ENCODE measurements at places on chromosomes 6 and 20.

DNA sequence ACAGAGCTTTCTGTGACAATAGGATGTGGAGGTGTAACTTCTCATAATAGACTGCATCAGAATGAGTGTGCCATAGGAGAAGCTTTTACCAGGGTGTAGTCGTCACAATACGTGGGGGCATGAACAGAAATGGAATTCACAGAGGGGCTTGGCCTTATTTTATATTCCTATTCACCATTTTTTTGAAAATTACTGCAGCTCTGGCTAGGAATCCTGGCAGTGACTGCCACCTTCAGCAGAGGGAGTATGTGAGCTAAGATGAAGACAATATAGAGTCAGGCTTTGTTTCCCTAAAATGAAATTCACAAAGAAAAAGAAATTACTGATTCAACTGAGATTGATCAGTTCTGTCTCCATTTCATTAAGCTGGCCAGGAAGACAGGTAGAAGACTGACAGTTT, 13.9 kb downstream of the TOMM6 start:
- no peak for DNase-seq

DNA sequence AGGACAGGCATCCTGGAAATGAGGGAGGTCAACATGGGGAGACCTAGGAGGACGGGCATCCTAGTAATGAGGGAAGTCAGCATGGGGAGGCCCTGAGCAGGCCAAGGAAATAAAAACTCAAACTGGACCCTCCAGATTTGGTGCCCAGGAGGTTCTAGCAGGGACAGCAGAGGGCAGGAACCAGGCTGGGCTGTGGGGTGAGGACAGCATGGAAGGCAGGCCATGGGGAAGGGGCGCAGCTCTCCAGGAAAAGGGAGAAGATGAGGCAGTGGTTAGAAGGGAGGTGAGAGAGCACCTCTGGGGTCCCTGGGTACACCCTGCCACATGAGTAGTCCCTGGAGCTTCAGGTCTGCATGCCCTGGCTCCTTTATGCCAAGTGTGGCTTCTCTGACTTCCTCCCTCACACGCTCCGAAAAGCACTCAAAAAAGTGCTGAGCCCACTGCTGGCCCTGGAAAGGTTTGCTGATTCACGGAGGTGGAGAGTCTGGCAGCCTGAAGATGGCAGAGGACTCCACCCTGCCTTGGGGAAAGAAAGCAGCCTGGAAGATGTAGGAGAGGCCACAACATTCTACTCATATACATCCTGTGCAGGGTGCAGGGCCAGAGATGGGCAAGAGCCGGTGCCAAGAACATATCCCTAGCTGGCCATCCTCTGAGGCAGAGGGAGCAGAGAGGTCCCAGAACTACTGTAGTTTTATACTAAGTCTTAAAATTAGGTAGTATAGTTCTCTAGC, 154.9 kb downstream of the MRPL14 start:
- no peak for DNase-seq

DNA sequence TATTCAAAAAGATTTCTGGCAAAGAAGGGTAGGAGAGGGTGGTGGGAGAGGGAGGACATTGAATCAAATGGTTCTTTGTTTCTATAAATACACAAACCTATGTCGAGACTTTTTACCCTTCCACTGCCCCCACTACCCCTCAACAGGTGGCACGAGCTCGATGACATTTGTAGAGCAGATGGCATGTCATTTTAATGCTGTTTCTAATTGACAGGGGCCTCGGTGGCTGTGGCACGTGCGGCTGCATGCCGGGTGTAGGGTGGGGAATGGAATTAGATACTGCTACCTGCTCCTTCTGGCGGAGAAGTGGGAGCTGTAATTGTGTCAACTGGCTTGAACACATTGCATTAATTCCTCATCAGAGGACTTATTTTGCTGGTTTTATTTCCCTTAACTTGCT, 29.1 kb upstream of the SASH1 start:
- DNase-seq = no peak

DNA sequence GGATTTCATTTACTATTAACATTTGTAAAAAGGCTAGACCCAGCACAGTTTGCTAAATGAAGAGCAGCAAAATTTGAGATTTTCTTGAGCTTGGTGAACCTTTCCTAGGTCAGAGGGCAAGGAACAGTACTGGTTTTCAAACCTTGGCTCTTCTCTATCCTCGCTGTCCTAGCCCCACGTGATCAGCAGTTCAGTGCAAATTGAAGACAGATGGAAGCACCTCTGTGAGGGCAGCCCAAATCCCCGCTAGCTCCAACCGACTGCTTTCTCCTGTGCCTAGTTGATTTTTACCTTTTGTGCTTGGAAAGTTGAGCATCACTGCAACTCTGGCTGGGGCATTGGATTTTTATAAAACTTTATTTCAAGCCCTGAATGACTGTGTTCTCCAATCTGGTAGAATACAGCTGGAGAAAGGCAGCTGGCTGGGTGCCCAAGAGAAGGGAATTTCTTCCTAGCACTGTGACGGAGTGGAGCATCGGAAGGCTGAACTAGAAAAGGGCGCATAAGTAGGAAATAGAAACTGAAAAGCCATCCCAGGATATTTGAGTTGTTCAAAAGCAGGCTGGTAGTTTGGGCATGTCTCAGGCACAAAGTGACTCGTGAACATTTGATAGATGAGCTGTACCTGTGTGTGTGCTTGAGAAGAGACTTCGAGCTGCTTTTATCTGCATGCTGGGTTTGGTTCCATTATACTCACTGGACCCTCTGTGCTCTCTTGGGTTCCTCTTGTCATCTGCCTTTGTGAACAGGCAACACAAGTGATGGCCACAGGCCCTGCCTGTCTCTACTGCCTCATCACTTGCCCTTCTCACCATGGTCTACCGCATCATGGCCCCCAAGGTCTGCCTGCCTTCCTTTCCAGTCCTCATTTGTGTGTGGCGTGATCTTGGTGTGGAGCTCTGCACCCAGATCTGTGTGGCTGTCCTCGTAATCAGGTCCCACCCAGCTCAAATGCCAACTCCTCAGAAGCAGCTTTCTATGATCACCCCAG, 2.3 kb downstream of the RNF114 start:
- DNase-seq = no peak

DNA sequence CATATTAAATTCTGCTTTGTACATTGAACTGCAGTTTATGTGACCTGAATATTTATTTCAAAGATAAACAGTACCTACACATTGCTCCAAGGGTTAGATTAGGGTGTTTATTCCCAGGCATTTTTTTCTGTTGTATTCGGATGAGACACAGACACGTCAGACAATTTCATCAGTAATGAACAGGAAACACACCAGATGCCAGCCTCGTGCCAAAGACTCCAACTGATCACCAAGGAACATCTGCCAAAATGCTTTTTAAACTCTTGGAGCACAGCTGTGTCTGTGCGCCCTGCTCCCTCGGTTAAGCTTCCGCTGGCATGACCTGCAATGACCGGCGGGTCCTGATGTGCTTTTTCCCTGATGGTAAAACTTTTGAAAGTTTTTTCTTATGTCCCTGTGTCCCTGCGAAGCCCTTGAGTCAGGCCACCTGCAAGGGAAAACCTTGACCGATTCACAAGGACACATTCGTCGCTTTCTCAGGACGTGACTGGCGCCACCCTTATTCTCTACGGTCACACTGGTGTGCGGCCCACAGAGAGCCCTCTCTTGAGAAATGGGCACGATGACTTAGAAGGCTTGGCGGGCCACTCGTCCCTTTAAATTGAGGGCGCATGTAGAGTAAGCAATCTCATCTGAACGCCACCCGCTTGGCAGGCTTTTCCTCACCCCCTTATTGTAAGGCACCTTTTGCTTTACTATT, 173.9 kb downstream of the QKI start:
- DNase-seq = no peak

- no peak for DNase-seq
Observed at GRCh38 chr6:7649037-7649810, 59.2 kb downstream of the SNRNP48 start.

GRCh38 chr6:156638581-156638980, 138.6 kb upstream of the ARID1B start:
- DNase-seq = no peak

GRCh38 chr6:51120016-51120415, 301.3 kb downstream of the TFAP2B start:
- no peak for DNase-seq

DNA sequence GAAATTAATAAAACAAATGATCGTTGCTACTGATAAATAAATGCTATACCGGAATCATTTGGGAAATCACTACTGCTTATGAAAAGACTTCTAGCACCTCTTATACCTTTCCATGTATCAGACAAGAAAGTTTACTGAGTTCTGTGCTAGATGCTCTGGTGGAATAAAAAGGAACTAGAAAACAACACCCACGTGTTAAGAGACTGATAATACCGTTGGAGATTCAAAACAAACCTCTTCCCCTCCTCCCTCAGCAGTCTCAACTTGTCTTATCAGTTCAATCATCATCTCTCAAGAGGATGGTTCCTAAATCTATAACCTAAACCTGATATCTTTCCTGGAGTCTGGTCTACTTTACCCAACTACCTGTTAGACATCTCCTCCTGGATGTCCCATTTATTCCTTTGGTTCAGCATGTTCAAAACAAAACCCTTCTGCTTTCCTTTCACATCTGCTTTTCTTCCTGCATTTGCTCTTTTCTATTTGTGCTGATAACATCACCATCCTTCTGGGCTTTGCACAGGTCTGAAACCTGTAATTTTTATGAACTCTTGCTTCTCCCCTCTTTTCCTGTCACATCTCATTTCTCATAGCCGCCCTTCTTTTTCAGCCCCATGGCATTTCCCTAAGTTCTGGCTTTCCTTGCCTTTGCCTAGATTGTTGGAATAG, 122.2 kb downstream of the COL19A1 start:
- no peak for DNase-seq

GRCh38 chr6:141551318-141551717, 581.4 kb upstream of the GJE1 start:
- no peak for DNase-seq

DNA sequence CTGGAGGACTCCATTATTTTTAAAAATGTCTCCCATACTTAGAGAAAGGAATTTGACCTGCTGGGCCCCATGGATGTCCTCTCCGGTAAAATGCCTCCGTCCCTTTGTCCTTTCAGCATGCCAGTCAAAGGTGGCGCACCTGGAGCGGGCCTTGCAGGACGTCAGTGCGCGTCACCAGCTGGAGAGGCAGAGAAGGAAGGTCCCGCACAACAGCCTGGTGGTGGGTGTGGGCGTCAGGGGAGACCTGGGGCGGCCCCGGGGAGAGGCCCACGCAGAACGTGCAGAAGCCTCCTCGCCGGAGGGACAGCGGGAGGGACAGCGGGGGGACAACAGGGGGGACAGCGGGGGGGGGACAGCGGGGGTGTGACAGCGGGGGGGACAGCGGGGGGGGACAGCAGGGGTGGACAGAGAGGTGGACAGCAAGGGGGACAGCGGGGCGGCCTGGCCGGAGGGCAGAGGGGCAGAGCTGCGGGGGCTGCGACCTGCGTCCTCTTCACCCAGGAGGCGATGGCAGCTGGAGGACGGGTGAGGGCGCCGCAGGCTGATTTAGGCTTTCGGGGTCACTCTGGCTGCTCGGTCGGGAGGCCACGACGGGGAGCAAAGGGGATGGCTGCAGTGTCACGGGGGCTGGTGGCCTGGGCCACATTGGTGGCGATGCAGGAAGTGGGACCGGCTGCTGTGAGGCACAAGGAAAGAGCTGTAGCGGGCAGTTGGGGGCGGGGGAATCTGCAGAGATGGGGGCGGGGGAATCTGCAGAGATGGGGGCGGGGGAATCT, 859 bp upstream of the KIF25 start:
- DNase-seq = no peak

DNA sequence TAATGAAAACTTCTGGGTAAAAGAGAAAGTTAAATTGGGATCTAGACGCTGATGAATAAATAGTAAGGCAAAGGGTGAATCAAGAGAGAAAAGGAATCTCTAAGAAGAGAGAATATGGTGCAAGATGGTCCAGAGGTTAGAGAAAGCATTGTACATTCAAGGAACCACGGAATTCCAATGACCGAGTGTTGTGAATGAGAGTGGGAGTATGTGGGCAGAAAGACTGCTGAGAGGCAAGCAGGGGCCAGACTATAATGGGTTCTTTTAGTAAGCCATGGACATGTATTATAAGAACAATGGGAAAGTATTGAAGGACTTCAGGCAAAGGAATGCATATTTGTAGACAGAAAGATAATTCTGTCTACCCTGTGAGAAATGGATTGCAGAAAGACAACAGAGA, 45.2 kb downstream of the SPTLC3 start:
- DNase-seq = no peak

DNA sequence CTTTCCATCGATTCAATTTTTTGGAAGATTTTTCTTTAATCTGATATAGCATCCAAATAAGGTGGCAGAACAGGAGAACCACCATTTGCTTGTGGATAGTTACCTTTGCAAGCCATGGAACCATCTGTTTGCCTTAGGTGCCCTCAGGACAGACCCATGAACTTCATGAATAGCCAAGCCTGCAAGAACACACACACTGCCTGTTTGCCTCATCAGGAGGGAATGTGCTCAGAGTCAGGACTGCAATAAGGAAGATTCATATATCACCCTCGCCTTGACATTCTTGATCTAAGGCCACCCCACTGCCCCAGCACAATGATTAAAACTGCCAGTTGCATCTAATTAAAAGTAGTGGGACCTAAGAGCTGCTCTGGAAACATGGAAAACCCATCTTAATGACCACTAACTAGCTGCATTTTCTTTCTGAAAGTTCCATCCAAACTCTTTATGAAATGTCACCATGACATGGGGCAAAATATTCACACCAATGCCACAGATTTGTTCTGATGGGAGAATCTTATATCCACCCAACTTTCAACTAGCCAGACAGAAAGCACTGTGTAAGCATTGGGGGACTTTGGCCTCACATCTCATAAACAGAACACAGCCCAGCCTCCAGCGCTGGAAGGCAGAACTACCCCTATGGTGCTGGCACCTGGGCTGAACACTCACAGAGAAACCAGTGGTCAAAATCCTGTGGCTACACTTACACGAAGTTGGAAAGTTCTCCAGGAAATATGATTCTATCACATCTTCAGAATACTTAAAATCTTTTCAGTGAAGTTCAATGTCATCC, 48.3 kb downstream of the TBXT start:
- no peak for DNase-seq

DNA sequence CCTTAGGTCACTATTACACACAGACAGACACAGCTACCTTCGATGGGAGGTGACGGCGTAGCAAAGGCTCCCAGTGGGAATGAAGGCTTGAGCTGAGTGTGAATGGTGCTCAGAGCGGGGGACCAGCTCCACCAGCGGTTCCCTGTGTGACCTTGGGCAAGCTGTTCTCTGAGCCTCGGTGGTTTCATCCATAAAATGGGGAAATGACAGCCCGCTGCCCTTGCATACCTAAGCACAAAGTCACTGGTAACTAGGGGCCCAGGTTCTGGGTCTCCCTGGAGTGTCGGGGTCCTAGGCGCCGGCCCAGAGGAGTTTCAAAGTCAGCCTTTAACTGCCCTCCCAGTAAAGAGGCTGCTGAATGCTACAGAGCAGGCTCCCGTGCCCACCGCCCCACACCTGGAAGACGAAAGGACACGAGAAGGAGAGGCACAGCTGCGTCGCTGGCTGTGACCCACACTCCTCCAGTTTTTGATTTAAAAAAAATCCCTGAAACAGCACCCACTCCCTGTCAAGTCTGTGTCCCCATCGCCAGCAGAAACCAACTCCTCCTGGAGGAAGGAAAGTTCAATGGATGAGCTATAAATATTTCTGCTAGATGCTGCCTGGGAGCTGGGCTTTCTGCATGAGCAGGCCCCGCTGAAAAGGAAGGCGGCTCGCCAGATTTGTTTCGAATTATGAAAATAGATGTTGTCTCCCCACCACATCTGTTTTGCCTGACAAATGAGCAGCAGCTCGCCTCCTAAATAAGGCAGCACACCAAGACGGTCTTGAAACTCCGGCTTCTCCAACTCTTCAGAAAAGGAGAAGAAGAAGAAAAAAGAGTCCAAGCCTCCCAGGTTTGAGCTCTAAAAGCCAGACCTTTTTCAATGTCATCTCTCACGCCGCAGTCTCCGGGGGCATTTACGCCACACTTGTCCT, 27.4 kb downstream of the PMEPA1 start:
- DNase-seq = no peak
